NCI-H748 treated with DMSO at 0.1 percent for 48 hours (cell line): ENCODE measurements at places on chromosomes 6 and 20.
A peak's percentile ranks its signal among the peaks of the same experiment; 100 is the strongest.

- DNase-seq: no peak
These were observed 60.0 kb upstream of the SLC32A1 start for GRCh38 chr20:38664284-38664683.

- no peak for DNase-seq
These were observed 80.2 kb downstream of the ANKEF1 start for GRCh38 chr20:10115021-10115420.

DNA sequence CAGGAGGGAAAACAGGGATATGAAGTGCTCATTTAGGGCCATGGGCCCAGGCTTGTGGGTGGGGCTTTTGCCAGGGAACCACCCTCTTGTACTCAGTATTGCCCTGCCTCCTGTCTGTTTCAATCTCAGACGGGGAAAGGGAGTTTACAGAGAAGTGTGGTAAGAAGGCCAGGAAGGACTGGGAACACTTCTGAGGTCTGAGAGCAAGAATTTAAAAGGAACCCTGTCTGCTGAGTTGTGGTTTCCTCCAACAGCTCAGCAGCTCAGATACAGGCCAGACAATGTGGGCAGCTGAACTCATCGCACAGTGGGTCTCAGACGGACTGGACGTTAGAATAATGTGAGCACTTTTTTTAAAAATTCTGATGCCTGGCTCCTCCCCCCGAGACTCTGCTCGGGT lies 354.1 kb upstream of the ARID1B start:
- no peak for DNase-seq

DNA sequence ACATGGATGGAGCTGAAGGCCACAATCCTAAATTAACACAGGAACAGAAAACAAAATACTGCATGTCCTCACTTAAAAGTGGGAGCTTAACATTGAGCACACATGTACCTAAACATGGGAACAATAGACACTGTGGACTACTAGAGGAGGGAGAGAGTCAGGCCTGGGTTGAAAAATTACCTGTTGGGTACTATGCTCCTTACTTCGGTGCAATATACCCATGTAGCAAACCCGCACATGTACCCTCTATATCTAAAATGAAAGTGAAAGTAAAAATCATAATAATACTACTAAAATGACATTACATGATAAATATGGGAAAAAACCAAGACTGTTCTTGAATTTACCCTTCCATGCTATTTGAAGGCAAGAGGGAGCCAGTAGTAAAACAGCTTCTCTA lies 1273.8 kb upstream of the ADGRB3 start:
- no peak for DNase-seq

DNA sequence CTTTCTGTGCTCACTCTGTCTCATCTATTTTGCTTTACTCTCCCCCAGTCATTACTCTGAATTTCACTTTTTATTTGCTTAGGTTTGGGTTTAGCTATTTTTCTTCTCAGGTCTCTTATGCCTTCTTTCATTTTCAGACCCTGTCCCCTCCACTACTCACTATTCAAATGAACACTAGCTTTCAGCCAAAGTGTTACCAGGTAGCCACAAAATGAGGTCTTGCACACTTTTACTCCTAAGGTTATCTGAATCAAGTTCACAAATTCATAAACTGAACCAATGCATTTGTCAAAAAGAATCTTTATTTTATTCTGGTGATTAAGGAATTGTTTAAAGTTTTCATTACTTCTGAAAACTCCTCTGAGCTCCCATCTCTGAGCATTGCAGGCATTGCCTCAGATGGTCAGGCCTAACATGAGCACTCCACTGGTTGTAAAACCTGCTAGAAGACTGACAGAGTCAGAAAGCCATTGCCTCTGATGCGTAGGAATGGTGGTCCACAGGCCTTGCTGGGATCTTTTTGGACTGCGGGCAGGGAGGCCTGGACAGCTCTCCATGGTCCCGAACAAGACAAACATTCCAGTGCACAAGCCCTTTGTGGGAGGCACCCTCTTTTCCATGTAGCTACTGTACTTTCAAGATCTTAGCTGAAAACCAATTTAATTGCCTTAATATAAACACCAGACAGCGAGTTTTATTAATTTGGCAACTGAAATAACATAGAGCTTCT lies 48.5 kb downstream of the FYN start:
- no peak for DNase-seq

DNA sequence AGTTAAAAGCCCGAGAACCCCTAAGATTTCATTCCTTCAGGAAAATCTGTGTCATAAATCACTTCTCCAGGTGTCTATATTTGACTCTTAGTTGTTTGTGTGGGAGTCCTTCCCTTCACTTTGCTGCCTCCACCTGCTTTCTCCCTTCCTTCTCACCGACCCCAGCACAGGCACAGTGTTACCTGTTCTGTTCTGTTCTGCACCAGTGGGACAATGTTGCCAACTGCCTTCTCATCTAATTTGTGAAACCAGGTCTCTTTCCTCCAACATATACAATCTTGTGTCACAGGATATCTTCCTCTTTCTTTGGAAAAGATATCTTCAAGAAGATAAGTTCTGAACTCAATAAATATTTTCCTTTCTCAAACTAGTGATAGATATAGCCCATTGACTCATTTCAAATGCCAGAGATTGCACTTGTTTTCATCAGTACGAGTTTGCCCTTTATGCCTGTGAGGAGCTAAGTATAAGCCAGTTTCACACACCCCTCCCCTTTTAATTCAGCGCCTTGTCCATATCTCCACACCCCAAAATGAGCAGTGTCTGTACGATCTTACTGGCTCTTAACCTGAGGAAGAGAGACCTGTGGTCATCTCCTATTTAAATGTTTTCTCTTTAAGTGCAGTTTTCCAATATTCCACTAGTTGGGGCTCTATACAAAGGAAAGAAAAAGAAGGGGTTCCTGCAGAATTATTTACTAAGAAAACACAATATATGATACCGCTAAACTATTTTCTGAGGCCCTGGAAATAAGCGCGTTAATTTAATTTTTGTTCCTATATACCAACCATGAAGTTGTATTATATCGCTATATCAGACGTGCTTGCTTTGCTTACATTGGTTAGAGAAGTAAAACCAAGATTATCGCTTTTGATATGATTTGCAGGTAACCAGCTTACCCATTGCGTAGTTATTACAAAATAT lies 81.6 kb upstream of the PREP start:
- peak; percentile 79 for DNase-seq

- DNase-seq: no peak
These were observed 29.2 kb downstream of the MOCS1 start for GRCh38 chr6:39904946-39905639.

GRCh38 chr6:2758980-2759379 lies 6.2 kb upstream of the WRNIP1 start:
- no peak for DNase-seq

GRCh38 chr6:17385660-17386059 lies 7.7 kb upstream of the CAP2 start:
- DNase-seq: no peak

- DNase-seq: no peak
These were observed 6.7 kb upstream of the EMILIN3 start for GRCh38 chr20:41373251-41373783.

GRCh38 chr6:148345176-148345575 lies 2.5 kb downstream of the SASH1 start:
- DNase-seq: no peak

DNA sequence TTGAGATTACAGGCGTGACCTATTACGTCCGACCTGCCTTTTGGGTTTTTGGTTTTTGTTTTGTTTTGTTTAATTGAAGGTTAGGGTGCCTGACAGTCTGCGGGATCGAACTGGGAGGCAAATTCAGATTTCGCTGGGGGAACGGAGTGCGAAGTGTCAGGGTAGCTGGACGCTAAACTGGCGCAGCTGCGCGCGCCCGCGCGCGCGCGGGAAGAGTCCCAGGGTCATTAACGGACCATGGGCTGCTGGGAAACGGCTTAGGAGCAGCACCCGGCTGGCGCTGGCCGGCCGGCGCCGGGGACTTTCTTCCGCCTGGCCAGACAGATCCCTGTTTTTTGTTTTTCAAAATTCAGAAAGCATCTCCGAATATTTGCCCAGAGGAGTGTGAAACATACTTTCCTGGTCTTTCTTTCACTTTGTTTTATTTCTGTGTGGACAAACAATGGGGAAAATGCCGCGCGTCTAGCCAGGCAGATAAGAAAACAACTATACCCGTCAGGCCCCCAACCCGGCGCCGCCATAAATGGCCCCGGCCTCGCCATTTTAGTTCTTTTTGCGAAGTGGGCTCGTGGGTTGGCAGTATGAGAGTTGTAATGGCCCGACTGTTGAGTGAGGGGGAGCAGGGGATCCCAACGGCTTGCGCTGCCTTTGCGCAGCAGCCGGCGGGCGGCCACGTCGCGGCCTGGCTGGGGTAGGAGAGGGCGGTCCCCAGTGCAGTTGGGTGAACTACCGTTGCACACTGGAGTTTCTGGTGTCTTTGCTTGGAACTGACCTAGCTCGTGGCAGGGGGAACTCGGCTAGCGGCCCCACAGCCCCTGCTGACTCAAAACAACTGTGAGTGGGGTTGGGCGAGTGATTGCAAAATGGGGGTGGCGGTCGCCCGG lies 7.1 kb downstream of the HSPA1B start:
- peak; percentile 83 for DNase-seq

- DNase-seq: no peak
These were observed 447.2 kb downstream of the FRK start for GRCh38 chr6:115613488-115613887.

DNA sequence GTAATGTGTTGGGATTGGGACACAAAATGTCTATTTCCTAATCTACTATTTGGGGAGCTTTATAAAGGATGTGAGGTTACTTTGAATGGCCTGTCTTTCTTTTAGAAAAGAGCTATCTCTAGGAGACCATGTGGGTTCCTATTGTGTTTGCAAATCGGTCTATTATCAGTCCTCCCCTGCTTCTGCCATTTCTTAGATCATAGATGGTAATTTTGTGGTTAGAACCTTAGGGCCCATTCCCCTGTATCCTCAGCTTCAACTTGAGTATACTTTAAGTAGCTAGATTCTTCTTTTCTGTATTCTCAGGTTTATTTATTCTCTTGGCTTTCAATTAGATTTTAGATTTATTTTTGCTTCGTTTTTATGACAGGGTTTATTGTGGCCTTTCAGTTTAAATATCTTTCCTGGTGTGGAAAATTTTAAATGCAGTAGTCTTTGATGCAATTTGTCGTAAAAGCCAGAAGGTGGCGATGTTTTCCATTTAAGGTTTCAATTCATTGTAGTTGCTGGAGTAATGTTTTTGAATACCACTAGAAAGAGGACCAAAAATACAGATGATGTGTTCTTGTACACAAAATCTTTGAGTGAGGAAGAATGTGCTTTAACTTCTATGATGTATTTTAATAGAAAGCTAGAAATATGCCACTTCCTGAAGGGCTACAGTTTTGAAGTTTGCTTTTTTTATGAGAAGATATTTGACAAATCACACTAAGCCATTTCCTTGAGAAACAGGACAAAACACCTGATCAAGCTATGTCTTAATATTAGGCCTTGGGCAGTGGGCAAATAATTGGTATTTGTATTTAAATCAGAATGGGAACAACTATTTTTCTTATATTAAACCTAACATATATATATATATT lies 20.3 kb downstream of the TBPL1 start:
- peak; percentile 77 for DNase-seq

DNA sequence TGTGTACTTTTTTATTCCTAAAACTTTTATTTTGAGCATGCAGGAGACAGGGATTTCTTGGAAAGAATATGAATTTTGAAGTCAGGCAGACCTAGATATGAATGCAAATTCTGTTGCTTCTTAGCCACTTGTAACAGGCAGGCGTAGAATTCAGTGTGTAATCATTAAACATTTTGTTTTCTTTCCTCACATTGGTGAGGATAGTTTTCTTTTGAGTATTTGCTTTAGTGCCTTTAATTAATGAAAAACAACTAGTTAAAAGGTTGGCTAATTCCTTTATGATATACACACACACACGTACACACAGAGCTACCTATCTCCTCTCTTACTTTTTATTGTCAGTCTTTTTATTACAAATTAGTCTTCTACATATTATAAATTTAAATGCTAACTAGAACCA lies 342.3 kb downstream of the CDKAL1 start:
- DNase-seq: no peak

- no peak for DNase-seq
These were observed 19.1 kb downstream of the ADGRB3 start for GRCh38 chr6:68654134-68654533.

- no peak for DNase-seq
These were observed 268.3 kb downstream of the TFAP2C start for GRCh38 chr20:56897318-56897957.

GRCh38 chr20:33626190-33626589 lies 35.9 kb upstream of the C20orf144 start:
- DNase-seq: no peak

DNA sequence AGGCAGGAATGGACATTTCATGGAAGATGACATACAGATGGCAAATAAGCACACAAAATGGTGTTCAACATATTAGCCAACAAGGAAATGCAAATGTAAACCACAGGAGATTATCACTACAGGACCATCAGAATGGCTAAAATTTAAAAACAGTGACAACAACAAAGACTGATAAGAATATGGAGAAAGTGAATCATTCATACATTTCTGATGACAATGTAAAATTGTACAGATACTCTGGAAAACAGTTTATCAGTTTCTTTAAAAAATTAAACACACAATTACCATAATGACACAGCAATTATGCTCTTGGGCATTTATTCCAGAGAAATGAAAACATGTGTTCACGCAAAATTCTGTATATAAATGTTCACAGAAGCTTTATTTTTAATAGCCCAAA lies 105.8 kb upstream of the RUNX2 start:
- no peak for DNase-seq

- peak; percentile 15 for DNase-seq
These were observed 118.5 kb downstream of the GFRAL start for GRCh38 chr6:55445648-55446204.

- peak; percentile 6 for DNase-seq
These were observed 134.1 kb downstream of the CCDC170 start for GRCh38 chr6:151627689-151628444.

DNA sequence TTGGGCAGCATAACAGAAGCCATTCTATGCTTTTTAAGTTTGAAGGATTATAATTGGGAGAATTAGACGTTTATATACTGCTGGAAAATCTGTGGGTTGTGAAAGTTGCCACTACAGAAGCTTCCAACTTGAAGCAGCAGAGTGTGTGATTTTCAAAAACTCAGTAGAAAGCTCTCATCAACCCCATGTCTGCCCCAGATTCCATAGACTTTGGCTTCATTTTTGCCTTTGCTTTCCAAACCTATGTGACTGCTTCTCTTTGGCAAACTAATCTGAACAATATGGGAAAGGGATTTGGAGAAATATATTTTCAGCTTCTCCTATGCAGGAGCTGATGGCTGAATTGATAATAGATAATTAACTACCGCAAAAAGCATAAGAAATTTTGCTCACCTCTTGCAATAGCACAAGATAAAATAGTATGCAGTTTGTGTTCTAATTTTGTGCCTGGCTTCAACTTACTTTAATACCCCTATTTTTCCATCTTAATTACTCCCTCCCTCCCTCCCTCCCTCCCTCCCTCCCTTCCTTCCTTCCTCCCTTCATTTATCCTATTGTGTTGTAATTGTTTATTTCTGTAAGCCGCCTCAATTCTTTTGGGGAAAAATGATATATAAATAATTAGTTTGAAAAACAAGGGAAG lies 214.1 kb upstream of the HS3ST5 start:
- DNase-seq: no peak

DNA sequence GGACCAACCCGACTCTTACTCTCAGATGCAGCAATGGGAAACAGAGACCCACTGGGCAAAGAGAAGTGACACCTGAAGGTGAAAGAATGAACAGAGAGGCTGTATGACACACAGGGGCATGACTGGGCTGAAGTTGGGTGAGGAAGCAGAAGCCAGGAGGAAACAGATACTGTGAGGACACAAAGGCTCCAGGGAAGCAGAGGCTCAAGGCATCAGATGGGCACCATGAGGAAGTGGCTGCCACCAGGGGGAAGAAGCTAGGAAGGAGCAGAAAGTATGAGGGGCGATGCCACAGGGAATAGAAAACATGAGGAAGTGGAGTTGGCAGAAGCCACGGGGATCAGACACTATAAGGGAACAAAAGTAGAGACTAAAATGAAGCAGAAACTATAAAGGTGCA lies 30.9 kb upstream of the OCSTAMP start:
- no peak for DNase-seq
